Brain pericyte (primary cell): ENCODE measurements at places on chromosomes 13 and 19.

- no peak for DNase-seq
Observed at GRCh38 chr13:101611491-101612475, 159.3 kb downstream of the ITGBL1 start.

GRCh38 chr19:803686-804418 lies 6.6 kb downstream of the PTBP1 start:
- no peak for DNase-seq

DNA sequence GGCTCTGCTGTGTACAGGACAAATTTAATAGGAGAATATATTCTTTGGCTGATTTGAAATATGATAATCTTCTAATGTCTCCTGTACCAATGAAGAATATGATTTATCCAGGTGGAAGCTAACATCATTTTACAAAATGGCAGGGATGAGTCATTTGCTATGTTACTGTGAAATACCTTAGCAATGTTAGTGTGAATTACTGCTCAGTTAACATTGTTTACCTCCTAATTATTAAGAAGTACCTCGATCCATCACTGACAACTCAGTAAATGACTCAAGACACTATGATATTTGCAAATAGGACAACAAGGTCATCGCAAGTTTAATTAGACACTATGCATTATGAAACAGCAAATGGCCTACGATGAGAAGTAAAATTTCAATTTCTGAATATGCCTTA lies 309.1 kb upstream of the EDNRB start:
- no peak for DNase-seq

- no peak for DNase-seq
Observed at GRCh38 chr19:33825556-33825955, 28.9 kb downstream of the KCTD15 start.

DNA sequence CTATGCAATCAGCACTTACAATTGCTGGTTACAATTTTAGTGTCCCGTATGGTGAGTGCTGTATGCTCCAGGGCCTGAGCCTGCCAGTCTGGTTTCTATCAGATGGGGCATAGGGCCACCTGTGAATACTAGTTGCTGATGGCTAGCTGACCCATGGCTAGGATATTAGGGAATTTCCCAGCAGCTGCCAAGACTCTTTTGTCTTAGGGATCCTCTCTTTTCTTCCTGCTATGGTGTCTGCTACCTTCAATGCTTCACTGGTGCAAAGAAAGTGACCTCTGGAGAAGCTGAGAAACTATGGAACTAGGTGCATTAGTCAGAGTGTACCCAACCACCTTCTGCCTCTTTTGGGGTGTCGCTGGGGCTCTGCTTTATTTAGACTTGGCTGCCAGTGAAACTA lies 11.6 kb downstream of the CCDC169 start:
- DNase-seq: no peak

- no peak for DNase-seq
Observed at GRCh38 chr13:65133094-65133493, 2097.0 kb downstream of the PCDH9 start.

GRCh38 chr19:14347999-14348889 lies 33.0 kb upstream of the ADGRE5 start:
- DNase-seq: no peak

GRCh38 chr13:110127986-110128511 lies 178.9 kb downstream of the COL4A1 start:
- DNase-seq: no peak

DNA sequence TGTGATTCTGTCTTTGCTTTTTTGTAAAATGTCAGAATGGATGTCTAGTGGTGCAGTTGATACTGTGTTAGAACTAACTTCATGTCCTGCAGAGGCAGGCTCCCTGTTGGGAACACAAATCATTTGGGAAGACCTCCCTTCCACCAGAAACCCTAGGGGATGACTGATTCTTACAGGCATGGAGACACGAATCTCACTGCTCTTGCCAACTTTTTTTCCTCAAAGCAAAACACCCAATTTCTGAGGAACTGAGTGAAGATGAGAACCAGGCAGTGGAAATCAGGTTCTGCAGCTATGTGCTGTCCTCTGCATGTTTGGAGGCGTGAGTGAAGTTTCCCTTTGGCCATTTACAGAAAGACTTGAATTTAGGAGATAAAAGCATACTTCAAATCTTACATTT lies 87.5 kb upstream of the CSNK1A1L start:
- DNase-seq: no peak

- DNase-seq: peak; percentile 43
Observed at GRCh38 chr13:95003019-95003813, 290.9 kb upstream of the SOX21 start.

GRCh38 chr19:43467730-43468129 lies 2.3 kb upstream of the LYPD3 start:
- no peak for DNase-seq

GRCh38 chr19:55670280-55671053 lies 4.6 kb upstream of the EPN1 start:
- no peak for DNase-seq

GRCh38 chr13:19794631-19795030 lies 11.9 kb upstream of the PSPC1 start:
- no peak for DNase-seq

DNA sequence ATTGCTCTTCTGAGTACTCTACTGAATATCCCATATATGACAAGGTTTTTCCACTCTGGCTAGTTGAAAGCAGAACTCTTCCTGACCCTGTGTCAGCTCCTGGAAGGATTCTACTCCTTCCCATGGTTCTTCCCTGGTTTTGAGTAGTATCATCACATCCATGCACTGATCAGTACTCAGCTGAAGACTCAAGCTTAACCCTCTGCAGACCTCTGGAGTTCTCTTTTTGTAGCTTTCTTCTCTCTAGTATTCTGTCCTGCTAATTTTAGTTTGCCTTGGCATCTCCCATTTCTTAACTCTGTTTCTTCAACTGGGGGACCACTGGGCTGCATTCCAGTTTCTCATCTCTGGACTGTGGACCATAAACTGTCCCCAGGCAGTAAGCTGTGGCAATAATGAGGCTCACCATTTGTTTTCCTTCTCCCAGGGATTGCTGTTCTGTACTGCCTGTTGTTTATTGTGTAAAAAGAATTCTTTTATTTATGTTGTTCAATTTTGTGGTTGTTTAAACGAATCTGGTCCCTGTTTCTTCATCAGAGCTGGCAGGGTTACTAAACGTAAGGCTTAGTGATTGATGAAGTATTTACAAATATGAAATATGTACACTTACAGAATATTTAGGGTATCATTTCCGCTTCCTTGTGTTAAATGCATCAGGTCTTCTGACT lies 19.7 kb downstream of the LPAR6 start:
- DNase-seq: no peak

DNA sequence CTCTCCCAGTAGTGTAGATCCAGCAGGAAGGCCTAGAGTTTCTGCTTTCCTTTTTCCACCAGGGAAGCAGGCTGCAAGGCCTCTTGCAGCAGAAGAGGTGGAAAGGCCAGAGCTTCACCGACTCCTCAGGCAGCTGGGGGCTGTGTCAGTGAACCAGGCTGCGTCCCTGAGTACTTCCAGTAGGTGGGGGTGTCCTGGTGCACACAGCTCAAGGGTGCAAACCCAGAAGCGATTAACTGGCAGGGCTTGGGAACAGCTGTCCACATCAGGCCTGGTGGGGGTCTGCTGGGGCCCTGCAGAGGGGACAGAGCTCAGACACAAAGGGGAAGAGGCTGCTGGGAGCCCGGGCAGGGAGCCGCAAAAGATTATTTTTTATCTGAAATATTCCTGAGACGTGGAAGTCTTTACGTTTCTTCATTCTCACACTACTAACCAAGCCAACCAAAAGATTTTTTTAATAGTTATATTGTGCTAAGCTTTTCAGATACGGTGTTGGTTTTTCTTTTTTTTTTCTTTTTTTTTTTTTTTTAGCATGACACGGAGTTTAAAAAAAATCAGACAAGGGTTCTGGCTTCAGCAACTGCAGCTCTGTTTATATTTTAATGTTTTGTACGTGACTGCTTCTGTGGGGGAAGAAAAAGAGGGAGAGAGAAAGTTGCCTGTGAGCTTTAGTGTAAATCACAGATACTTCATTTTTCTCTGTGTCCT lies 11.0 kb downstream of the TSHZ3 start:
- DNase-seq: peak; percentile 53

DNA sequence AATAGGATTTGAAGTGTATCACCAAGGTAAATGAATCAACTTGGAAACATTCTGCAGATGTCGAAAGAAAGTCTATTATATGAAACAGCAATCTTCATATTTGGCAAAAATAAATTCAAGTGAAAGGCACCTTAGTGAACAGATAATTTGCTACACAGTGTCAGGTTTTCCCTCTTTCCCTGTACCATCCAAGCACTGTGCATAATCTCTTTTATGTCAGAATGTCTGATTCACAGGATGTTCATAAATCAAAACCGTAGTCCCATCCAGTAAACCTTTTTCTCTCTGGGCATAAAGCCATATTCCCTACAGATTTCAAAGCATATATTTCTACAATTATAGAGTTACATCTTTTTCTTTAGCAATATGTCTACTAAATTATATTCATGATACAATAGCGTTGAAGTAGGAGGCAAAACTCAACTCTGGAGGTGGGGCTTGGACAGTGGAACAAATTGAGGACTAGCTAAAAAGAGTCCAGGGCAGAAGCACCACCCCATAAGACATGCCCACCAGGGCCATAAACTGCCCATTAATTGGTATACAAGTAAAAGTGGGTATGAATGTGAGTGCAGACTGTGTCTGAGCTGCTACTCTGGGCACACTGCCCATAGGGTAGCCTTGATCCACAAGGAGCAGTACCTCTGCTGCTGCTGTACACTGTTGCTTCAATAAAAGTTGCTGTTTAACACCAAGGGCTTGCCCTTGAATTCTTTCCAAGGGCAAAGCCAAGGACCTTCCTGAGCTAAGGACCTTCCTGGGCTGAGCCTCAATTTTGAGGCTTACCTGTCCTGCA lies 72.1 kb upstream of the MYCBP2 start:
- no peak for DNase-seq

DNA sequence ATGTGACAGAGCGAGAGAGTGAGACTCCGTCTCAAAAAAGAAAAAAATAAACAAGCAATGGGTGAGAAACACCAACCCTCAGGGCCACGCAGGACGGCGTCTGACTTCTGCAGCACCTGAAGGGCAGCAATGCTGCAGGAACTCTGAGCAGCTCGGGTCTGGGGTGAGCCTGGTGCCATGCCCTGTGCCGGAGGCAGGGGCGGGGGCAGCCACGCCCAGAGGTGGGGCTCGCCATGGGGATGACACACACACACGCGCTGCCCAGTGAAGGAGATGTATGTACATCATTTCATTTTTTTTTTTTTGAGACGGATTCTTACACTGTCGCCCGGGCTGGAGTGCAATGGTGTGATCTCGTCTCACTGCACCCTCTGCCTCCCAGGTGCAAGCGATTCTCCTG lies 24.3 kb downstream of the GPX4 start:
- DNase-seq: no peak

- DNase-seq: no peak
Observed at GRCh38 chr19:51036519-51036918, 1.7 kb upstream of the KLK12 start.

GRCh38 chr13:106381091-106381490 lies 154.4 kb downstream of the EFNB2 start:
- DNase-seq: no peak

DNA sequence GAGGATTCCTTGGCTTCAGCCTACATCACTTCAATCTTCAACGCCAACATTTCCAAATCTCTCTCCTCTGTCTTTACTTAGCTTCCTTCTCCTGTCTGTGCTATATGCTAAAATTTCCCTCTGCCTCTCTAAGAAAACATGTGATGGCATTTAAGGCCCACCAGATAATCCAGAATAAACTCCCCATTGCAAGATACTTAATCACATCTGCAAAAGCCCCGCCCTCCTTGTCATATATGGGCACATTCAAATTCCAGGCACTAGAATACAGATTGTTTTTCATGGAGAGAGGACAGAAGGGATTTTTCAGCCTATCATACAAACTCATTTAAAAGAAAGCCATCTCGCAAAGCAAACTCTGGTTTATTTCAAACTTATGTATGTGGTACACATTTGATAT lies 16.2 kb downstream of the ARGLU1 start:
- no peak for DNase-seq

DNA sequence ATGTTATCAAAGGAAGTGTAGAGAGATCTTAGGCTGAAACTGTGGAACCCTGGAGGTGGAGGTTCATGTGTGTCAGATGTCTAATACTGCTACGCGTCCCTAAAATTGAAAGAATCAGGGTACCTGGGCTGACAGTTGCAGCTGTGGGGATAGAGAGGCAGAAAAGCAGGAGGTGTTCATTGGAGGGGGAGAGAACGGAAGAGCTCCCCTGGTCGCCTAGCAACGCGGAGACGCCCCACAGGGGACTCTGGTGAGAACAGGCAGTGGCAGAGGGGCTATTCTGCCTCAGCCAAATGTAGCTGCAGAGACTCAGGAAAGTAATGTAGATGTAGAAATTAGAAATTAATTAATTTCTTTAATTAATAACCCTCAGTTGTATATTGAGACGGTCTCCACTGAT lies 10.1 kb upstream of the ZNF835 start:
- DNase-seq: no peak

- DNase-seq: no peak
Observed at GRCh38 chr19:32448026-32448425, 42.5 kb downstream of the DPY19L3 start.

DNA sequence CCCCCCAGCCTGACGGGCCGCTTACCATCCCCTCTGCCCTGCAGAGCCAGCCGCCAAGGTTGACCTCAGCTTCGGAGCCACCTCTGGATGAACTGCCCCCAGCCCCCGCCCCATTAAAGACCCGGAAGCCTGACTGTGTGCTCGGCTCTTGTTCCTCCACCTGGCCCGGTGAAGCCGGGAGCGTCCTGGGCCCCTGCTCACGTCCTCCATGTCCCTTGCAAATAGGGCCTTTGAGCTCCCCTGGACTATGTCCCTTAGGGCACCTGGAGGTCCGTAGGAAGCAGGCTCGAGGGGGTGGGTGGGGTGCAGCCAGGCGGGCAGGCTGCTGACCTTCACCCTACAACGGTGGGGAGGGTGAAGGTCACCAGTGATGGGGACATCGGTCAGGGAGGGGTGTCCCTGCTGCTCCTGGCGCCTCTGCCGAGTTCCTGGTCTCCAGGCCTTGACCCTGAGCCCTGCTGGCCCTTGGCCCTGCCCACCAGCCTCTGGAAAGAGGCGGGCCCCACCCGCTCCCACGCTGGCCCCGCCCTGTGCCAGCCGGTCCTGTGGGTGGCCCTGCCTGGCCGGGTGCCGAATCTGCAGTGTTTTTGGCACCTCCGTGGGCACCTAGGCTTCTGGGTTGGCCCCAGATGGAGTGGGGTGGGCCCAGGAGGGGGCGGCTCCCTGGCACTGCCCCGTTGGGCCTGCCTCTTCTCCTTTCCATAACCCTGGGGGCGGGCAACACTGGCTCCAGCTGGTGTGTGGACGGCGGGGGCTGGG lies 3.3 kb downstream of the ATP5F1D start:
- DNase-seq: no peak

DNA sequence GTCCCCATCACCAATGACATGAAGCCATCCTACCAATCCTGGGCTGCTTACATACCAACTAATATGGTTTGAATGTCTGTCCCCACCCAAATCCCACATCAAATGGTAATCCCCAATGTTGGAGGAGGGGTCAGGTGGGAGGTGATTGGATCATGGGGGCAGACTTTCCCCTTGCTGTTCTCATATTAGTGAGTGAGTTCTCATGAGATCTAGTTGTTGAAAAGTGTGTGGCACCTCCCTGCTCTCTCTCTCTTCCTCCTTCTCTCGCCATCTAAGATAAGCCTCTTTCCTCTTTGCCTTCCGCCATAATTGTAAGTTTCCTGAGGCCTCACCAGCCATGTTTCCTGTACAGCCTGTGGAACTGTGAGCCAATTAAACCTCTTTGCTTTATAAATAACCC lies 53.6 kb upstream of the FAM124A start:
- no peak for DNase-seq
